ENCODE measurements at places on chromosomes 6 and 20.

DNA sequence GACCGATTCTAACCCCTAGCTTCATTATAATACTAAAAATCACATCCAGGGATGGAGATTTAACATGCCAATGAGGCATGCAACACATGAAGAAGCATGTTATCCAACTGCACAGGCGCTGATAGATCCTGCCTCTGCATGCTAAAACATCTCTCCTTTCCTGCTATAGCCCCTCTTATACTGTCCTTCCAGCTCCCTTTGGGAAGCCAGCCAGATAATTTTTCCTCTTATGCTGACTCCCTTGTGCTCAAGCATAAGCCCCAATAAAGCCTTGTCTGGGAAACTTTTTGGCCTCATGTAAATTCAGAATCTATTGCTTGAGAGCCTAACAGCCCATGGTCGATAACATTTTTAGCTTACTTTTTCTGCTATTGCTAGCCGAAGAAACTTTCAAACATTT lies 404.3 kb downstream of the EPM2A start:
- no peak for DNase-seq

DNA sequence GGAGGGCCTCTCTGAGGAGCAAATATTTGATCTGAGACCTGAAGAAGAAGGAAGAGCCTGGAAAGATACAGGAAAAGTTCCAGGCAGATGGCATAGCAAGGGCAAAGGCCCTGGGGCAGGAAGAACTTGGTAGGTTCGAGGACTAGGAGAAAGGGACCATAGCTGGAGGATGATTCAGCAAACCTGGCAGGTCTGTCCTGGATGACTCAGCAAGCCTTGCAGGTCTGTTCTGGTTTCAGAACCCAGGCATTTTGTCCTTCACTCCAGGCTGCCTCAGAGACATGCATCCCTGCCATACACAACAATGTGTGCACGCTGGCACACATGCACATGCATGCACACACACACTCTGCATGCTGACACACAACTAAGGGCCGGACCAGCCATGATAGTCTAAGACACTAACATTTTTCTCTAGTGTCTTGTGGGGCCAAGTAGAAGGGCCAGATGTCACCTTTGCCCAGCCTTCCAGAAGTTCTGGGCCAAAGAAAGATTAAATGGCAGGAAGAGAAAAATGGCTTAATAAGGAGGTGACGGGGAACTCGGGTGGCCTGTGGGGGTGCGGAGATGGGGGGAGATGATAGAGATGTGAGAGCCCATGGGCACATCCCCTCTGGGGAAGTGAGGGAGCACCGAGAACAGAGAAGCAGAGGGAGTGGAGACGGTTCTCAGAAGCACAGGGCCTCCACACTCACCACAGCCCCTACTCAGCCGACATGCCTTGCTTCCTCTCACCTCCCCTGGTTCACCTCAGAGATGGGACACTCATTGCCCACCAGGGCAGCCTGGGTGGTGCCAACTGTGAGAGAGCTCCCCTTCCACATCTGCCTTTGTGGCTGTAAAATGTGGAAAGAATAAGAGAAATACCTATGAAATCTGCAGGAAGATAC lies 15.4 kb upstream of the TRIB3 start:
- no peak for DNase-seq

- peak; percentile 12 for DNase-seq
Measured at GRCh38 chr6:91433660-91434534, 847.0 kb upstream of the MAP3K7 start.

DNA sequence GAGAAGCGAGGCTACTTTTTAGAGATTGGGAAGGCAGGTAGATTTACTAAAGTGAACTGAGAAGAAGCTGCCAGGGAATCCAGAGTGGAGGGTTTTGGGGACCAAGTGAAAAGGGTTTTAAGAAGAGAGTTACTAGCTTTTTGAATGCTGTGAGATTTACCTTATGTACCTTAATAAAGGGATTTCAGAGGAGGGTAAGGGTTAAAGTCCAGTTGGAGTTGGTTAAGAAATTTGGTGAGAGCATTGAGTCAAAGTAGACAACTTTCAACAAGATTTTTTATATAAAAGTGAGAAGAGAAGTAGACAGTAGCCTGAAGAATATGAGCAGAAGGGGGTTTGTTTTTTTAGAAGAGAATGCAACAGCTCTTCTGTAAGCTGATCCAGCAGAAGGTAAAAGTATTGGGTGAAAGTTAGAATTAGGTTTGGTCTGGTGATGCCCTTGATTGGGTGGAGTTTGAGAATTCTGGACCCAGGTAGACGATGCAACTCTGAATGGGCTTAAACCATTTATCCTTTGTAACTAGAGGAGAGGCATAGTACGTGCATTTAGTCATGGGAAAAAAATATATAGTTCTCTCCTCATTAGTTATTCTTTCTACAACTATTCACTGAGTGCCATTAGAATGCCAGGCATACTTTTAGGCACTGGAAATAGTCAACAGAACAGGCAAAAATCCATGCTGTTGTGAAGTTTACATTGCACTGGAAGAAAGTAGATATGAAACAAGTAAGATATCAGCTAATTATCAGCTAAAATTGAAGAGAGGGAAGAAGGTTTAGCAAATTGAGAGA lies 44.8 kb downstream of the ATRN start:
- no peak for DNase-seq

DNA sequence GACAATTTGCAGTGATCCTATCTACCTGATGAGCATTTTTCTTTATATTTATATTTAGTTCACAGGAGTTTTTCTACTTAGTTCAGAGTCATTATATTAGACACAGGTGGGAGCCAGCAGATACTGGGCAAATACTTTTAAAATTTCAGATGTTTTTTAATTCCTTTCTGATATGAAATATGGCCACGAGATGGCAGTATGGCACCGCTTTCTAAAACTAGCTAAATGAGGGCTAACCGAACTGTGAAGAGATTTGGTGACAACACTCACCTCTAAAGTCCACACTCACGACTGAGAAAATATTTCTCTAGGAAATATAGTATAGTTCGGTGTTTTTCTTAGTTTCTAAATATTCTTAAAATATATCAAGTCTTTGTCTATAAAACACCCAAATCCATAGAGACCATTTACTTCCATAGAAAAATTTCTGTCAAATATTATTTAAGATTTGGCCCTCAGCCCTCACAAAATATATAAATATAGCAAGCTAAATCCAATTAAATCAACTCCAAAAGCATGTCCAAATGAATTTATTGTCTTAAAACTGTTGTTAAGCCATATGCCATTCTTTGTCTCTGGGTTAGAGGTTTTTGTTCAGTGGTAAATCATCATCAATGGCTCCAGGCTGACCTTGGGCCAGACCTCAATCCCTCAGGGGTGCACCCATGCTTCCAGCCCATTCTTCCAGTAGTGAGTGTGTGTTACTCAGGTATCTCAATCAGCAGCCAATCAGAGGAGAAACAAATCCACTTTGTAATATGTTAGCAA lies 63.6 kb downstream of the HUS1B start:
- peak; percentile 71 for DNase-seq

GRCh38 chr6:42217157-42217518 lies 523 bp downstream of the MRPS10 start:
- no peak for DNase-seq

GRCh38 chr6:51775942-51776860 lies 311.2 kb downstream of the PKHD1 start:
- DNase-seq: no peak

GRCh38 chr20:22939181-22939580 lies 95.9 kb upstream of the SSTR4 start:
- no peak for DNase-seq

DNA sequence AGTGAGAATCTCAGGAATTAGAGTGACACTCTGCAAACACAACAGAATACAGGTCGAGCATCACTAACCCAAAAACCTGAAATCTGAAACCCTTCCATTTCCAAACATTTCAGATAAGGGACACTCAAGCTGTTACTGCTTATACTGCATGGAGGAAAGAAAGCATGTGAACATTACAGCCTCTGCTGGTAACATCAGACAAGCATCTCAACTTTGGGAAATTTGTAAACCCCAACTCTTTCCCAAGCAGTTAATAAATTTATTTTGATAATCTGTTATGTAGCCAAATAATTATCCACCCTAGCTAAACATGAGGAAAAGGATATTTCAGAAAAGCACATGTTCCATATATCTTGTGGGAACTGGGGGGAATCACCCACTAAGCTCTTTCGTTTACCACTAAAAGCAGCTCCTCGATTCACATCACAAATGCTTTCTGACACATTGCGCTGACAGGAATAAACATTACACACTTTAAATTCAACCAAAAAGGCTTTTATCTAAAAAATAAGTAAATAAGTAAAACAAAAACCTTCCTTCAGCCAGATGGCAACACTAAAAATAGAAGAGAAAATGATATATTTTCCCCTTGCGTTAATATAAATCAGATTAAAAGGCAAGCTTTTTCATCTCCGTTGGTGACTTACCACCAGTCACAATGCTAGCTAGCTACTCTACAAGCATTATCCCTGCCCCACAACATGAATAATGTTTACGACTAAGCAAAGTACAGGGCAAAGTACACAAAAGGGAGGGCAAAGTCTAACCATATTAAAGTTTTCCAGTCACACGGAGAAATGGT lies 120.8 kb downstream of the MAP7 start:
- no peak for DNase-seq

DNA sequence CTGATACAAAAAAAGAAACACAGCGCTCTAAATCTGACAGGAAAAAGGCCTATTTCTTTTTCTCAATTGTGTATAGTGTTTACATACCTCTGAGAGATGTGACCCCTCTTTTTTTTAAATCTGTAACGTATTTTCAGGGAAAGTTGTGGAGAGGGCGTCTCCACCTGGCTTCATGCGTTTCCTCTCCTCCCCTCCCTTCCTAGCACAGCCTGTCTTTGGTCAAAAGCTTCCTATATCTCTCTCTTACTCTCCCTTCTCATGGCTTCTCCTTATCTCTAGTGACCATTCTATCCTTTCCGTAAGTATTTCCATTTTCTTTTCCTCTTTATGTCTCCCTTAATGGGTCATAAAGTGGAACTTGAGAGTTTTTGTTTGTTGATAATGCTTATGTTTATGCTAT lies 458.9 kb downstream of the HACE1 start:
- DNase-seq: no peak

GRCh38 chr6:119979862-119980261 lies 630.3 kb upstream of the MAN1A1 start:
- no peak for DNase-seq

GRCh38 chr6:11296449-11297375 lies 64.2 kb upstream of the NEDD9 start:
- no peak for DNase-seq

DNA sequence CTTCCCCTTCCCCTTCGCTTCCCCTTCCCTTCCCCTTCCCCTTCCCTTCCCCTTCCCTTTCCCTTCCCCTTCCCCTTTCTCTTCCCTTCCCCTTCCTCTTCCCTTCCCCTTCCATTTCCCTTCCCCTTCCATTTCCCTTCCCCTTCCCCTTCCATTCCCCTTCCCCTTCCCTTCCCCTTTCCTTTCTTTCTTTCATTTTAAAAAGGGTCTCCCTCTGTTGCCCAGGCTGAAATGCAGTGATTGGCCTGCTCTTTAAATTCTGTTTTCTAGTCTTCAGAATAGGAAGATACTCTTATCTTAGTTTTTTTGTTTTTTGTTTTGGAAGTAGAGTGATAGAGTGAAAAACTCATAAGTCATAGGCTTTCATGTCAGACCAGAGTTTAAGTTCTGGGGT lies 85.2 kb downstream of the ANKS1A start:
- DNase-seq: no peak

DNA sequence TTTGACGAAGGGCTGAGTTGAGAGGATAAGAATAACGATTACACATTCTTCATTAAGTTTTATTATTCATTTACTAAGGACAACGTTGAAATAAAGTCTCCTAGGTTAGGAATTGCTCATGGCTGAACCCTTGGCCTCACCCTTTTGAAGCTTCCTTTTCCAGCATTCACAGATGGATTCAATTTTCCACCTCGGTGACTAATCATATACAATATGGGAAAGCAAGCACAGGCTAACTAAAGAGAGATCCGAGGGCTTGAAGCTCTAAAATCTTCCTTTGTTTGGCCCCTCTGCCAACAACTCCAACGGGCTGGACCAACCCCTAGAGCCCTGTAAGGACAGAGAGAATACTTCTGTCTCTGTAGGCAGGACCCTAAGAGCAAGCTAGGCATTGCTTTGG lies 159.5 kb downstream of the SOD2 start:
- DNase-seq: no peak

DNA sequence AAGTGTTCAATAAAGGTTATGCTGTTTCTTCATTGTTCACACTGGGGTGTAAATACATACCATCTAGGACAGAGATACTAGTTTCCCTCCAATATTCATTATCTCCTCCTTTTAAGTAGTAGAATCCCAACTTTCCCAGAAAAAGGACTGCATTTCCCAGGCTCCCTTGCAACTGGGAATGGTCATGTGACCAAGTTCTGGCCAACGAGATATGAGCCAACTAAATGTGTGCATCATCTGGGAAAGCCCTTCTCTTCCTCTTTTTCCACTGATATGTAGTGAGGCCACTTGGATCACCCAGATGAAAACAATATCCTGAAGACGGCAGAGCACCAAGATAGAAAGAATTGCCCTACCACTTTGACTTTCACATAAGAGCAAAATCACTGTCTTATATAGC lies 97.9 kb upstream of the PTPRT start:
- DNase-seq: no peak

DNA sequence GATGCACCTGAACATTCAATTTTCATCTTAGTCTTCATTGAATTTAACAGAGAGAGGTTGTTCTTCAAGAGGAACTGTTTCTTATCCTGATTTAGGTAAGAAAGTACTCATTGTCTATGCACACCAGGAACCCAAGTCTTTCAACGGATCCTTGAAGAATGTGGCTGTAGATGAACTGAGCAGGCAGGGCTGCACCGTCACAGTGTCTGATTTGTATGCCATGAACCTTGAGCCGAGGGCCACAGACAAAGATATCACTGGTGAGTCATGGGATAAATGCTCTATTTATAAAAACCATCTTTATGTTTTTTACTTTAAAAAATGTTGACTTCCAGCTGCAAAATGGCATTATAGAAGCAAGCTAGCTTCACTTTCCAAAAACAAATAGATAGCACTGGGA lies 10.2 kb downstream of the NQO2 start:
- no peak for DNase-seq

- DNase-seq: no peak
Measured at GRCh38 chr6:125922322-125922860, 34.2 kb upstream of the HINT3 start.

GRCh38 chr6:50734488-50734887 lies 21.2 kb downstream of the TFAP2D start:
- no peak for DNase-seq

DNA sequence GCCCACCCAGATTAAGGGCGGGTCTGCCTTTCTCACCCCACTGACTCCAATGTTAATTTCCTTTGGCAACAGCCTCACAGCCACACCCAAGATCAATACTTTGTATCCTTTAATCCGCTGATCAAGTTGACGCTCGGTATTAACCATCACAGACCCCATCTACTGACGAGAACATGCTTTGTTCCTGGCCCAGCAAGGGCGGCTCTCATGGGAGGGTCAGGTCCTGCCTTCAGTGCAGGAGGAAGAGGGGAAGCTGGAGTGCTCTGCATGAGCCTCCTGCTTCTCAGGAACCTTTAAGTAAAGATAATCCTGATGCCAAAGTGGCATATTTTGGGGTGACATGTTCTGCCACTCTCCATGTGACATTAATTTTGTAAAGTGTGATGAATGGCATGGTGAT lies 8.3 kb downstream of the KIF25 start:
- no peak for DNase-seq

All from fibroblast of lung (primary cell).